Stimulated activated naive B cell treated with anti-CD40 and anti-IgM and Interleukin-4, amounts not matched to agents 10 μg/mL and 1 μg/mL and 100 μg/mL, for 72 hours (primary cell): ENCODE measurements at places on chromosomes 11 and 22.

DNA sequence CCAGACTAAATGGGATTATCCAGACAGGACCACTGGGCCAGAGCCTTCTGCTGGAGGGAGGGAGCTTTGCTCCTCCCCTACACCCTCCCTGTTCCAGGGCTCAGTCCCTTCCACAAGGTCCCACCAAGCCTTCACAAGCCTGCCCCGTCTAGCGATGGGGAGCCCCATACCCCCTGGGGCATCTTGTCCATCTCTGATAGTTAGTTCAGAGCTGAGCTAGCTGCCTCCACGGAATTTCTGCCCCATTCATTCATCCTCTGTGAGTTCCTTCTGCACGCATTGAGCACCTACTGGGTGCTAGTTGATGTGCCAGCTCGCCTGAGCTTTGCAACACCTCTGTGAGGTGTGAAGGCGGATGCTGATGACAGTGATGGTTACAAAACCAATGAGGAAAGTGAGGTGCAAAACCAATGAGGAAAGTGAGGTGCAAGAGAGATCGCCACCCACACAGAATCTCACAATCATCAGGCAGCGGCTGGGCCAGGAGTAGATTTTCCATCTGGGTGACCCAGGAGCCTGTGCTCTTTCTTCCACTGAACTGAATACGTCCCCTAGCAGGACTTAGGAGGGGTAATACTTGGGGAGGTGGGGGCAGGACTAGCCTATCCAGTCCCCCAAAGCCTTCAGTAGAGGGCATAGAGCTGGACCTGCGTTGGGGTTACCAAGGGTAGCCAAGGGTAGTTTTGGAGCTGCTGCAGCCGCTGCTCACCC is 21.5 kb upstream of the CBX7 start:
- no peak for DNase-seq

- DNase-seq, result no peak
These were observed 11.6 kb downstream of the SELENOM start for GRCh38 chr22:31095637-31096249.

DNA sequence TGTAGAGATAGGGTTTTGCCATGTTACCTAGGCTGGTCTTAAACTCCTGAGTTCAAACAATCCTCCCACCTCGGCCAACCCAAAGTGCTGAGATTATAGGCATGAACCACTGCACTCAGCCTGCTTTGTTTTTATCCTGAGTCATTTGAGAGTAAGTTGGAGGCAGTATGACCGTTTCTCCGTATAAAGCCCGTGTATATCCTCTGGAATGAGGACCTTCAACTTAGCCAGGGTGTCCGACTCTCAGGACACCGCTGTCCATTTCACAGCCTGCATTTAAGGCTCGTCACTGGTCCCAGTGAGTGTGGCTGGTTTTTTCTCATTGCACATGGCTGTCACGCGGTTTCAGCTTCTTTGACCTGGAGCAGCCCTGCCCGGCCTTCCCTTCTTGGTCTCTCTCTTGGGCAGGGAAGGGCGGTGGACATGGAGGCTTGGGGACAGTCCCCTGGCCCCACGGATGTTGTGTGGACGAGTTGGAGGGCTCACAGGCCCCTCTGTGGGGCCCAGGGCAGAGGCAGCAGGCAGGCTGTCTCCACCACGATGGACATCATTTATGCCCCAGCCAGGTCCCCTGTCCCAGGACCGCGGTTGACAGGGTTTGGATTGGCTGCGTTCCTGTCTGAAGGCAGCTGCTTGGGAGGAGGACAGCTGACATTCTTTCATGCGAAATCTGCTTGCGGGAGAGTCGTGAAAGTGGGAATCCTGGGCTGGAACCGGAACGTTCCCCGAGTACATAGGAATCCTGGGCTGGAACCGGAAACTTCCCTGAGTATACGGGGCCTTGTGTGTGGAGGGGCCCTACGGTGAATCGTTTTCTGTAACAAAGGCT is 93.3 kb downstream of the KCNQ1 start:
- no peak for DNase-seq

- DNase-seq, result no peak
These were observed 1.3 kb downstream of the MACROD1 start for GRCh38 chr11:64164392-64165312.

- no peak for DNase-seq
These were observed 10.6 kb downstream of the FOLR1 start for GRCh38 chr11:72202571-72202970.

- DNase-seq, result no peak
These were observed 38.4 kb downstream of the TPCN2 start for GRCh38 chr11:69087133-69087524.

DNA sequence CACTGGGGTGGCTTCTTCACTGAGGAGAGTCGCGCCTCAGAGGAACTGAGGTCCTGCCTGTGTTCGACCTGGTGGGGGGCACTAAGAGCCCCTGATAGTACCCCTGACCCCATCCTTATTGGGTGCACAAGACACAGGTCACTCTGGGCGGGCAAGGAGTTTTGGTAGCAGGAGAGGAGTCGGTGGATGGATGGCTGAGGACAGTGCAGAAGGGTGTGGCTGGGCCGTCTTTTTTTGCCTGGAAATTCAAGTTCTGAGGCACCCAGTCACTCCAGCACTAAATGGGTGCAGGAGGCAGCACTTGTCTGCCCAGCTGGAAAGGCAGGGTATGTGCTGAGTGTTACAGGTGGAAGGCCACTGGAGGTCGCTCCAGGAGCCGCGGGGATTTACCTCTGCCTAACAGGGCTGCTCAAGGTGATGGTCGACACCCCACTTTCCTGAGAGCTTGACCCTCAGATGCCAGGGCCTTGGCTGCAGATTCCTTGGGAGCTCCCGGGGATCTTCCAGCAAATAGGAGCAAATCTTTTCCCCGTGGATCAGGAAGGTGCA is 960 bp downstream of the TSSC4 start:
- DNase-seq, result no peak

DNA sequence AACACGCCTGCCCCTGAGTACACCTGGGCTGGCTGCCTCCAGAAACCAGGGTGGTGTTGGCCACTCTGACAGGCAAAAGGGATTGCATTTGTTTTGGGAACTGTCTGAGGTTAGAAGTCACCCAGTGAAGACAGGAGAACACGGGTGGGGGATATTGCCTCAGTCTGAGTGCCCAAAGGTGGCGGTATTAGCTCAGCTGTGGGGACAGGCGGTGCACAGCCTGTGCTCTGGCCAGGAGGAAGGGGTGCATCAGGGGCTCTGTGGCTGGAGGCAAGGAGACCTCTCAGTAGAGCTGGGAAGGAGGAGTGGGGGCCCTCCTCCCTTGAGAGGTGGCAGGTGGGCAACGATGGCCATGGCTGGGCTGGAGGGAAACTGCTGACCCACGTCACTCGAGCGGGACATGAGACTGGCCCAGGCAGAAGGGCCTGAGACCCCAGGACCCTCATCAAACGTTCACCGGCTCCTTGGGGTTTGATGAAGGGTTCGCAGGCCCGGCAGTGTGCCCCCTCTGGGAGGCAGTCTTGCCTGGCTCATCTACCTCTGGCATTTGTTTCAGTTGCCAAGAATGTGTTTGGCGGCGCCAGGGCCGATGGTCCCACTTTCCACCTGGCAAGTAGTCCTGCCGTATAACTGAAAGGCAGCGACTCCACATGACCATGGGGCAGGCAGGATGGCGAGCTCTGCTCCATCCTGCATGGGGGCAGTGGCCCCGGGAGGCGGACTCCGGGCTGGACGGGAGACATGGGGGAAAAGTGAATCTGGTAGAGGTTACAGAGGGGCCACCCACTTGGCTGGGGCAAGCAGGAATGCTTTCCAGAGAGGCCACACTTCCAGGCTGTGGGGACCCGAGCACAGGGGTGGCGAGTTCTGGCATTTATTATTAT is 52.8 kb upstream of the SMIM38 start:
- no peak for DNase-seq

DNA sequence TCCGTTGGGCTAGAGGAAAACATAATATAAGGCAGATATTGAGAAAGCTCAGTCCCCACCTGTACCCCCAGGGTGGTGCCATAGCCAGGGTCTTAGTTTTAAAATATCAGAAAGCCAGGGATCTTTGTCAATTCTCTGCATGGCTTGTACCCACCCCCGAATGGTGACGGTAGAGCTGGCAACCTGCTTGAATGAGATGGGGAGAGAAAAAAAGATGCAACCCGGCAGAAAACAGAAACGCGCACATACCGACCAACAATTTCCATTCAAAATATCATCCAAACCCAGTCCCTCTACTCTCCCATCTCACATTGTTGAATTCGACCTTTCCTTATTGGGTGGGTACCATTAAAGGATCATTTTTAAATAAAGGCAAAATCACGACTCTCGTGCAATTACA is 543.9 kb downstream of the MIAT start:
- no peak for DNase-seq

- no peak for DNase-seq
These were observed 20.5 kb downstream of the SLC1A2 start for GRCh38 chr11:35398881-35399280.
